ENCODE measurements at places on chromosomes 3 and 15.

DNA sequence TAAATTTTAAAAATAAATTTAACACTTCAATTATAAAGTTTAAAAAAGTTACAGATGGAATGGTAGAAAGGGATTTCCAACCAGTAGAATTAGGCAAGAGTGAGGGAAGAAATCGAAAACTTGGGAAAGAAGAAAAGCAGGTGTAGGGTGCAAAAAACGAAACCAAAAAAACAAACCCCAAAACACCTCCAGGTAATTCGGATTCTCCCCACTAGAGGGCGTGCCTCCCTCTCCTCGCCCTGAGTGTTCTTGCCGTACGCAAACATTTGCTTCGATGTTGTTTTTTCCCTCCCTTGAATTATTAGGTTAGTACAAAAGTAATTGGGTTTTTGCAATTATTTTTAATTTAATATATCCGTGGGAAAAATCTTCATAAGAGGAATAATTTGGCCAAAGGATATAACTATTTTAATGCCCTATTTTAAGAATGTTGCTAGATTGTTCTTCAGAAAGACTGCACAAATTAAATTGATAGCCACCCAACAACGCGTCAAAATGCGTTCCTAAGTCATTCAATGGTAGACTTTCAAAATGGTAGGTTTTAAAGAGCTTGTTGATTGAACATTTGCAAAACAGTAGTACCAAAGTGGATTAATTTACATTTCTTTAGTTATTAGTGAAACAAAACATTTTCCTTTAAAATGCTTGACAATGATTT lies 63.7 kb downstream of the SLC30A4 start:
- peak; percentile 83 for DNase-seq

DNA sequence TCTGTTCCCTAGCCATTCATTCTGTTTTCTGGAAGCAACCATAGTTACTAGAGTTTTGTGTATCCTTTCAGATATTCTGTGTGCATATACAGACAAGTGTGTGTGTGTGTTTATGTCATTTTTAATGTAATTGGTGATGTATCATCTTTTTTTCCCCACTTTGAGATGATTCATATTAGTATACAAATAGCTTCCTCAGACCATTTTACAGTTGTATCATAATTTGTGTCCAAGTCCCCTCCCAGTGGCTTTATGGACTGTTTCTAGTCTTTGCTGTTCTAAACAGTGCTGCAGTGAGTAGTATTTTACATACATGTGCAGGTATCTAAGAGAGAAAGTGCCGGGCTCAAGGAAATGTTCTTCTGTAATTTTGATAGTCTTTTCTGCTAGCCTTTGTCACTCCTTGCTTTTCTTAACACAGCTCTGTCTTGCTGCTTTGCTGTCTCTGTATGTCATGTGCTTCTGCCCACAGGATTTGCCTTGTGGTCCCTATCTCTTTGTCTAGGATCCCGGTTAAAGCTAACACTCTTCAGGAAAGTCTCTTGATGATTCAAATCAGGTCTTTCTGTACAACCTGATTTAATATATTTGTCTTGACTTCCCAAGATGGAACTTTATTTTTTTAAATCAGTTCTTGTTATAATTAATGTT lies 31.5 kb upstream of the FBXL22 start:
- DNase-seq: no peak

- DNase-seq: no peak
Observed at GRCh38 chr3:4899710-4900109, 79.5 kb upstream of the BHLHE40 start.

DNA sequence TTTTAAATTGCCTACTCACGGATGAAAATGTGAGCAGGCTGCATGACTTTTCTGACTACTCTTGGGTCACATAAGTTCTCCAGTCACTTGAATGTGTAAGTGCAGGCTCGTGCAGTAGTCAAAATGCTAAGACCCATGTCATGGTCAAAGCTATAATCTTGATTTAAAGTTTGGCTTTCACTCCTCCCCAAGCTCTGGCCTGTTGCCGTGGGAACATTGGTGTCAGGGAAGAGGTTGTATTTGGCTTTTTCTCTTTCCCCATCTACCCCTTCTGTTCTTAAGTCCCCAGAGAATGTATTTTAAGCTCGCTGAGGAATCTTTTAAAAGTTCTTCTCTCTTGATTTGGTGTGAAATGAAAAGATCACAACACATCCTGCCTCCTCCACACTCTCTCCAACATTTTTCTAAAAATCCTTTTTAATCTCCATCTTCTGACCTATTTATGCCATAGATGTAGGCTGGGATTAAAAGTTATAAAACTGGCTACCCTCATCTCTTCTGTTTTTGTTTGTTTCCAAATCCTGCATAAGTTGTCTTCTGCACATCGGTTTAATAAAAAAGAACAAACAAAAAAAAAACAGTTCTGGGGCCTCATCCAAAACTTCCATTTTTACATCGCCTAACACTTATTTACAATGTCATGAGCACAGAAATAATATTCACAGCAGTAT lies 61.4 kb upstream of the ADAMTSL3 start:
- no peak for DNase-seq

GRCh38 chr3:37474901-37475331 lies 300.5 kb upstream of the LRRFIP2 start:
- no peak for DNase-seq

GRCh38 chr3:177446165-177446601 lies 248.9 kb upstream of the TBL1XR1 start:
- no peak for DNase-seq

DNA sequence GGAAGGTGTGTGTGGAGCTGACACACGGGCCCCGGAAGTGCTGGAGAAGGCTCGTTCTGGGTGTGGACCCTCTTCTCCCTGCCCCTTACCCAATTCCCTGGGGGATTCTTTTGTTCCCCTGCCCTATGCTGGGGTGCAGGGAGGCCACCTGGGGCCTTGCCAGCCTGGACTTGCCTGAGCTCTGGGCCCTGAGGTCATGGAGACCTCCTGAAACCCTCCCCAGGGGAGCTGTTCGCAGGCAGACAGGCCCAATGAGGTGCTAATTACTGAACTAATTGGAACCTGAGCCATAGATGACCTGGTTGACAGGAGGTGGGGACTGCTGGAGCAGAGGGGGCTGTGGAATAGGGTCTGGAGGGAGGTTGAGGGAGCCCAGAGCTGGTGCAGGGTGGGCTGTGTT lies 9.4 kb upstream of the C15orf39 start:
- DNase-seq: no peak

DNA sequence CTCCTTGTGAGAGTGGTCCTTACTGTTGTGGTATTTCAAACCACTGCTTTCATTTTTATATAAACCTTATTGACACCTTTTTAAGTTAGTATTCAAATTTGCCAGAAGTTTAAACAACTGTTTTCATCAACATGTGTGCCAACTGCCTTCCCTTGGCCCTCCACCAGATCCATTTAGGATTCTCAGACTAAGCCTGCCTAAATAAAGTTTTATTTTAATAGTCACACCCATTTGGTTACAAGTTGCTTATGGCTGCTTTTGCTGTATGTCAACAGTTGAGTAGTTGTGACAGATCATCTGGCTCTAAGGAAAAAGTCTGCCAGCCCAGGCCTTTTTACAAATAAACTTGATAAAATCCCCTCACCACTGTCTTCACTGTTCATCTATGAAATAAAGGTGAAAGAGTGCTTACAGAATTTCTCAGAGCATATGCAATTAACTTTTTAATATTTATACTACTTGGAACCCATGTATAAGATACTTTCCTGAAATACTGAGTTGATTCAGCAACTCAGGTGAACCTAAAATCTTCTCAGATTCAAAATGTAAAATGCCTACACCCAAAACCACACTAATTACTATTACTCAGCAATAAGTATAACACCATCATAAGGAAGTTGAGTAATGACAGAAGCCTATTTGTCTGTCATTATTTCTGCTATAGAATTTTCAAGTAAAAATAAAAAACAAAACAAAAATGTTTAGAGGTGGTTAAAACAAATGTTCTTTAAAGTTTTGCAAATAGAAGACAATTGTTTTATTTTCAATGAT lies 35.1 kb downstream of the PEAK1 start:
- DNase-seq: no peak

DNA sequence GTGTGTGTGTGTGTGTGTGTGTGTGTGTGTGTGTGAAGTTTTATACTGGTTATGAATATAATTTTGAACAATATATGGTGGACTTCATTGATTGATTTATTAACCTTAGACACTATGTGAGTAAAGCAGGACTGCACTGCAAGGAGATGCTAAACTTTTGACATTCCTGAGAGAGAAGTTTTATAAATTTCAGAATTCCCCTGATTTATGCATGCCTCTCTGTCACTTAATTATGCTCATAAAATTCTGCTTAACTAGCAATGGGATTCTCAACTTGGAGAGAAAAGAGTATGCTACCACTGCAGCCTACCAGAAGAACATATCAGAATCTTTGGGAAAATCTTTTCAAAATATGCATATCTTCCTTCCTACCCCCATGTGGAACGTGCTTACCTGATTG lies 144.6 kb downstream of the B3GALNT1 start:
- no peak for DNase-seq

DNA sequence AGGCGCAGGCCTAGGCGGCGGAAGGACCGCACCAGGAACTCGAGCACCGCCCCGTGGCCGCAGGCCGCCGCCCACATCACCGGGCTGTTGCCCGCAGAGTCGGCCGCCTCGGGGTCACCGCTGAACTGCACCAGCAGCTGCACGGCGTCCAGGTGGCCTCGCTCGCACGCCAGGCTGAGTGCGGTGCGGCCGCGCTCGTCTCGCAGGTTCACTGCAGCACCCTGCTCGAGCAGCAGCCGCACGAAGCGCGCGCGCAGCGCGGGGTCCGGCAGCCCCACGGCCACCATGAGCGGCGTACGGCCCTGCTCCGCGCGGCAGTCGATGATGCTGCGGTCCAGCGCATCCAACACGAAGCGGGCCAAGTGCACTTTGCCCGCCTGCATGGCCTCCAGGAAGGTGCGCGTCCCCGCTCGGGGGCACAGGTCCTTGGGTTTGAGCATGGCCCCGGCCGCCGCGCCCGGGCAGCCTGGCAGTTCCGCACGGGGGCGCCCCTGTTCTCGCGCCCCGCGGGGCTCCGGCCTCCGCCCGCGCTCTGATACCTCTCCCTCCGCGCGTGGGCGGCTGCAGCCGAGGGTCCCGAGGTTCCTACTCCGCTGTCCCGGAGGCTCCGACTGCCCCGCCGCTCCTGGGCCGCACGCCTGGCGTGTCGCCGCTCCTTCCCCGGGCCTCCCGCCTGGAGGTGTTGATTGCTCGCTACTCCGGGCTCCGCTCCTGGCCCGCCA lies 556 bp downstream of the ANKRD63 start:
- no peak for DNase-seq

DNA sequence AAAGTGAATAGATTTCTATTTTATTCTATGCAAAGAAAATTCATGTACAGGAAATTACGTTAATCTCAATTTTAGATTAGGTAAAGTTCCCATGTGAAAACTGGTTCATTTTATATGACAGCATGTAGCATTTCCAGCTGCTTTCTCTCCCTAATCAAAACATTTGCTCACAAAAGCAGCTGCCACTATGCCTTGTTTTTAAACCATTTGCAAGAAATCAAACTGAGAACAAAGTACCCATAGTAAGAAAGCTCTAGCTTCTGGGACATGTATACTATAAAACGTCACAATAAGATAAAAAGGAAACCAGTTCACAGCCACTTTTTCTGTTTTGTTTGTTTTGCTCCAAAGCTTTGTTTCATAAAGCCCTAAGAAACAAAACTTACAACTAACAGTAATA lies 5.0 kb upstream of the CRYBG3 start:
- no peak for DNase-seq

DNA sequence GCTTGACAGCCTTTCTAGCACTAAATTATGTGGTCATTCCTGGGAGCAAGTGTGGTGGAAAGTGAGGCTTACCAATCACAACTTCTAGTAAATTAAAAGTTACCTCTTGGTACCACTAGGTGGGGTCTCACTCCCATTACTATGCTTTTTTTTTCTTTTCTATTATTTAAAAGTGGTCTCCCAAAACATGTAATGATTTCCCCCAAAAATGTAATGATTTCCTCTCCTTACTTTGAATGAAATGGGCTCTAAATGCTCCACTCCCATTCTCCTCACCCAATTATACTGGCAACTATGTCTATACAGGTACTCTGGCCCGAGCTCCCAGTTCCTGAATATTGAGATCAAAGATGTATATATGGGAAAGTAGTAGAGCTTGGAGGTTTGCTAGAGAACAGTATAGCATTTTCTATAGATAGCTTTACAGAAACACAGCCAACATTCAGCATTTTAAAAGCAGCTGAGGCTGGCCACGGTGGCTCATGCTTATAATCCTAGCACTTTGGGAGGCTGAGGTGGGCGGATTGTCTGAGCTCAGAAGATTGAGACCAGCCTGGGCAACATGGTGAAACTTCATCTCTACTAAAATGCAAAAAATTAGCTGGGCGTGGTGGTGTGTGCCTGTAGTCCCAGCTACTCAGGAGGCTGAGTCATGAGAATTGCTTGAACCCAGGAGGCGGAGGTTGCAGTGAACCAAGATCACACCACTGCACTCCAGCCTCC lies 70.9 kb downstream of the DCUN1D1 start:
- no peak for DNase-seq

GRCh38 chr3:100245927-100246326 lies 14.9 kb upstream of the TBC1D23 start:
- no peak for DNase-seq

- DNase-seq: no peak
Observed at GRCh38 chr3:114706591-114707232, 412.9 kb downstream of the TIGIT start.

DNA sequence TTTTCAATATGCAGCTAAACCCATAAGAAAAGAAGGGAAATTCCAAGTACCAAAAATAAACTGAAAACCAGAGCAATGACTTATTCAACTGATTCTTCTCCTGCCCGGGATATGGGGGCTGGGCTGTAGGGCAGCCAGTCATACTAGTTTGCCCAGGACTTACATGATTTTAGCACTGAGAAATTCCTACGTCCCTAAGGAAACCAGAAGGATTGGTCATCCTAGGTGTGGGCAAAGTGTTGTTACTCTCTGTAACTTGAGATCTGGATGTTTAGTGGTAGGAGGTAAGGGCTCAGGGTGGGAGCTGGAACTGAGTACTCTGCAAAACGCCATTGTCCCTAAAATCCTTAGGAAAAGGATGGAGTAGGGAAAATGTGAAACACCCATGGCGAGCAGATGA lies 1.2 kb upstream of the DAZL start:
- no peak for DNase-seq
